ENCODE measurements at places on chromosomes 6 and 20.

DNA sequence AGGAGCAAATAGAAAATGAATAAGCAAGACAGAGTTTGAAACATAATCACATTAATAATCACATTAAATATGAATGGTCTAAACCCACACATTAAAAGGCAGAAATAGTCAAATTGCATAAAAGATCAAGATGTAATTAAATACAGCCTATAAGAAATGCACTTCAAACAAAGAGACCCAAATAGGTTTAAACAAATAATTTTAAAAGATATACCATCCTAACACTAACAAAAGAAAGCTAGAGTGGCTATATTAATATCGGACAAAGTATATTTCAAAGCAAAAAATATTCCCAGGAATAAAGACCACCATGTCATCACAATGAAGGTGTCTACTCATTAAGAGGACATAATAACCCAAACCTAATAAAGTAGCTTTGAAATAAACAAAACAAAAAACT, 140.2 kb downstream of the WDR27 start:
- no peak for DNase-seq

DNA sequence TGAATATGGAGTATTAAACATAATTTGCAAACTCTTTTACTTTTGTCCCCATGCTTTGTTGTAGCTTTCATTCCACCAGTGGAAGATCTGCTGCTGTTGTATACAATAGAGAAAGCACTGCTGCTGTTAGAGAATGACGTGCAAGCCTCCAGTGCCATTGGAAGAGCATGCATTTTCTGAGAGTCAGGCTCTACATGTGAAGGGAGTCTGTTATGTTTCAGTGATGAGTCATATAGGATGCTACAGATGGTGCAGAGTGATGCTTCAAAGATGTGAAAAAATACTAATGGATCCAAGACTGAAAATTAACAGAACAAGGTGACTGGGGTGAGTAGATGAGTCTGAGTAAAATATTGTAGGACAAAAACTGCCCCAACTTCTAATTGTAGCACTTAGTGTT, 22.4 kb upstream of the BACH2 start:
- no peak for DNase-seq

DNA sequence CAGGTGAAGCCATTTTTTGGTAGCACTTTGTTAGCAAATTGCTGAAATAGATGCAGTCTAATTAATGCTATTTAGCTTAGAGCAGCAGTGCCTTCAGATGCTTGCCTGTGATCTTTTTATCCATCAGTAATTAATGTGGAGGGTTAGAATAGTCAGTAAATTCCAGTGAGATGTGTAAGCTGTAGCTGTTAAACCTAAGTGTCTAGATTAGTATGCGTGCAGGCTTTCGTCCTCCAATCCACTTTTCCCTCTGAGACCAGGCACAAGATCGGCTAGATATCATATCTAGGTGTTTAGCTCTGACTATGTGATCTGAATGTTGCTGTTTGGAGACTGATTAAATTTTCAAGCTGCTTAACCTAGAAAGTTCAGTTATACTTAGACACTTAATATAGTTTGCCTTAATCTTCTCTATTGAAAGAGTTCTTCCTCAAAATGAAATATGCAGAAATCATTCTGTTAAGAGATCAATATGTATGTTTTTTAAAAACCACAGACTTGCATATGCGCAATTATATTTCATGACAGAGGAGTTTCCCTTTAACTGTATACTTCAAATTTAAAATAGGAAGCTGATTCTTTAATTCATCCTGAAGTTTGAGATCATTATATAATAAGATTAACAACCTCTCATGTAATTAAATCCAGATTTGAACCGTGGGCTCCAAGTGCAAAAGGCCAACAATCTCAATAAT, 41.2 kb downstream of the XRN2 start:
- DNase-seq: no peak

DNA sequence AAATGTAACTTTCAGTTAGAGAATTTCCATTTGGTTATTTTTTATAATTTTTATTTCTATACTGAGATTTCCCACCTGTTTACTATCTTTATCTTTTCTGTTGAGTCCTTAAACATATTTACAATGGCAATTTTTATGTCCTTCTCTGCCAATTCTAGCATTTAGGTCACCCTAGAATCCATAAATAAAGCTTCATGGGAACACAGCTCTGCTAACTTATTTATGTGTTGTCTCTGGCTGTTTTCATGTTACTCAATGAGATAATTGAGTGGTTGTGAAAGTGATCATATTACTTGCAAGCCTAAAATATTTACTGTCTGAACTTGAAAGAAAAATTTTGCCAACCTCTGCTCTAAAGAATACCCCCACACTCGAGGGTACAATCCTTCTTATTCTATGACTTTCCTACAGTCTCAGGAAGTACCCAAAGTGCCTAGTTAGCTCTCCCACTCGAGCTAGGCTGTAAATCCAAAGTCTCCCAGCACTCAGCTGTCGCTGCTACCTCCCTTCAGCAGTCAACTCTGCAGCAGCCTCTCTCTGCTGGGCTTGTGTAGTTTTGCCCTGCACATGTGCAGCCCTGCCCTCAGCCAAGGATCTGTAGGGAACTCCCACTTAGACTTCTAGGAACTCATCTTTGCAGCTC, 53.5 kb upstream of the GCLC start:
- DNase-seq: no peak

- no peak for DNase-seq
Observed at GRCh38 chr6:27049863-27050781, 197.4 kb upstream of the PRSS16 start.

DNA sequence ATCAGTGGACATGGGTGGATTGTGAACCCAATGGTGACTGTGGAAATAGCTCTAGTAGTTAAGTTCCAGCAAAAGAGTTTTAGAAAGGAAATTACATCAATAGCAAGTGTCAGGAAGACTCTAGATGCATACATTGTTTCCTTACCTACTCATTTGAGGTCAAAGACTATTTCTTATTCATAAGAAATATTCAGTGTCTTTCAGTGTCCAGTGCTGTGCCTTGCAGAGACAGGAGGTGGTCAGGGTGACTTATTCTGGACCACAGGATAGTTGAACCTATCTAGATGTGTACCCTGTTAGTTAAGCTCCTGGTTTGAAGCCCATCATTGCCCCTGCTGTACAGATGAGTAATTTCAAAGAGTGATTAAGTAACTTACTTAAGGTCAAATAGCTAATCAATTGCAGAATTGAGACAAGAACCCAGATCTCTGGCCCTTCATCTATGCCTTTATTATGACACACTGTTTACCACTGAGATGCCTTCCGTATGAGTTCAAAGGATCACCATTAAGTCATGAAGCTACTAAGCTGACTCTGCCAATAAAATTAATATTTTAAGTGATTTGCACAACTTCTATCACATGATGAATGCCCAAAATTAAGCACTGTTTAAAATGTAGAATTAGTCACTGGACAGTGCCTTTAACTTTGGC, 136.1 kb downstream of the PDSS2 start:
- DNase-seq: no peak

All from substantia nigra (tissue), 51 donors.